ENCODE measurements at places on chromosomes 12 and 14.
A peak's percentile ranks its signal among the peaks of the same experiment; 100 is the strongest.

DNA sequence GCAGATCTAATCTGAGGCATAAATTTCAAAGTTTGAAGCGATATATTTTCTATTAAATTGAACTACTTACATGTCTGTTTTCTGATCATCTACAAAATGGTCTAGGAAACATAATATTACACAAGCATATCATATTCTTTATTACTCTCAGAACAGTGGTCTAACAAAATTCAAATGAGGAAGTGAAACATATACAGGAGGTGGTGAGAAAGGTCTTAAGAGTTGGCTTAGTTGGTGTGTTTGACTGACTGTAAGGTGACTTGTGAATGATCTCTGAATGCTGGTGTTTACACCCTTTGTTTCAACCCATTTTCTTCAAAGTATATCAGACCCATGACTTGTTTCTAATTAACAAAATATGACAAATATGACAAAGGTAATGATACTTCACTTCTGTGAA lies 1156.8 kb downstream of the SLC16A7 start:
- DNase-seq = no peak

DNA sequence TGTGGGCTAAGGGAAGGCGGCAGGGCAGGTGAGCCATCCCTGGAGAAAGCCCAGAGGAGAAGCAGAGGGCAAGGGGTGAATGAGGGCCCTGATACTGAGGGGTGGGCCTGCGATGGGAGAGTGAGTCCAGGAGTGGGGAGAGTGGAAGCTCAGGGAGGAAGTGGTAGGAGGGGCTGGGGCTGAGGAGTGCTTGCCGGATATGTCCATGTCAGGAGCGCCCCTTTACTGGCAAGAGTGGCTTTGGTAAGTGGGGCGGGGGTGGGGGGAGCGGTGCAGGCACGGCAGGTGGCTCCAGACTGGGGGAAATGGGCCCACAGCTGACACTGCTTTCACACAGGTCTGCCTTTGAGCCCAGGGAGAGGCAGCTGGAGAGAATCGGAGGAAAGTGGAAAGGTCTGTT lies 86.4 kb upstream of the GPR68 start:
- no peak for DNase-seq

DNA sequence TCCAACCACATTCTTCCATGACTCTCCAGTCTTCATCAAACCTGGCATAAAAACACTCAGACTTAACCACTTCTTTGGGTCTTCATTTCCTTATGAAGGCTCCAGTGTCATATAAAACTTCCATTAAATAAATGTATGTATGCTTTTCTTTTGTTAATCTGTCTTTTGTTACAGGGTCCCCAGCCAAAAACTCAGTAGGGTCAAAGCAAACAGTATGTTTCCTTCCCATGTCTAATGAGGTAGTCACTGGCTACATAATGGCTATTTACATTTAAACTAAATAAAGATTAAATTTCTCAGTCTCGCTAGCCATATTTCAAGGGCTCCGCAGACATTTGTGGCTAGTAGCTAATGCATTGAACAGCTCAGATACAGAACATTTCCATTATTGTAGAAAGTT lies 40.1 kb upstream of the STAB2 start:
- no peak for DNase-seq

DNA sequence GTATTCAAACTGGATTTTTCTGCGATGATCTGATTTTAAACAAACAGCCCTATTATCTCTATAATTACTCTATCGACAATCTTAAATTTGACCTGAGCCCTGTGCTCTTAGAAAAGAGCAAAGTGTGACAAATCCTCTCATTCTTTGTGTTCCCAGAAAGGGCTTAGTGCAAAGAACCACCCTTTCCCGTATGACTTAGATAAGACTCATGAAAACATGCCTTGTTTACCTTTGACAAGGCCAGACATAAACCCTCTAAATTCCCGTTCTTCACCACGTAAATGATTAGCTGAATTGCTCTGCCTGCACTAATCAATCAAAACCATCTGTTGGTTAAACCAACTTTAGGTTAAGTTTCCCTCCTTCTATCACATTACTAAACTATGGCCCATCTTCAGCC lies 285.7 kb upstream of the SEL1L start:
- no peak for DNase-seq

DNA sequence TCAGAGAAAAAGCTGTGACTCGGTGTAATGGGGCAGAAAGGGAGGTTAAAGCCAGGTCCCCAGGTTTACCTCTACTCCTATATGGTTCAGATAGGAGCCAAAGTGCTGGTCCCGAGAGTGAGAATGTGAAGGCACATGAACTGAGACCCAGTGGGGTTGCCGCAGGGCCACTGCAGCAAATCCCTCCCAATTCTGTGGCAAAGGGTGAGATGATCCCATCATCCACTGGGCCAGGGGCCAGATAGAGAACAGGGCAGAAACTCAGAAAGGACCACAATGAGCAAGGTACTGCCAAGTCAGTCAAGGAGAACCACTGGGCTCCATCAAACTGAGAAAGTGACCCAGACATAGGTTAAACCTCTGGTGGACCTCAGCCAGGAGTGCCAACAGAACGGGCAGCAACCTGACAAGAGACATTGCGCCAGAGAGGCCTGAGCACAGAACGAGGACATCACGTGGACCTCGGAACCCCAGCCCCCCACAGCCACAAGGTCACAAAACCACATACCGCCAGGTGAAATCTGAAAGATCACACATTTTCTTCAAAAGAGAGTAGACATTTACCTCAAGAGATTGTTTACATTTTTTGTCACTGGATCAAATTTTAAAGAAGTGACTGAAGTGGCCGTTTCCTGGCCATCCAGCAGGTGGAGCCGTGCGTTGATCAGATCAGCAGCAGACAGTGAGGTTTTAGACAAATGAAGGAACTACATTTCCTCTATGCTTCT lies 20.5 kb upstream of the ITPR2 start:
- peak; percentile 79 for DNase-seq

GRCh38 chr12:123721245-123721644 lies 9.1 kb downstream of the ATP6V0A2 start:
- no peak for DNase-seq

DNA sequence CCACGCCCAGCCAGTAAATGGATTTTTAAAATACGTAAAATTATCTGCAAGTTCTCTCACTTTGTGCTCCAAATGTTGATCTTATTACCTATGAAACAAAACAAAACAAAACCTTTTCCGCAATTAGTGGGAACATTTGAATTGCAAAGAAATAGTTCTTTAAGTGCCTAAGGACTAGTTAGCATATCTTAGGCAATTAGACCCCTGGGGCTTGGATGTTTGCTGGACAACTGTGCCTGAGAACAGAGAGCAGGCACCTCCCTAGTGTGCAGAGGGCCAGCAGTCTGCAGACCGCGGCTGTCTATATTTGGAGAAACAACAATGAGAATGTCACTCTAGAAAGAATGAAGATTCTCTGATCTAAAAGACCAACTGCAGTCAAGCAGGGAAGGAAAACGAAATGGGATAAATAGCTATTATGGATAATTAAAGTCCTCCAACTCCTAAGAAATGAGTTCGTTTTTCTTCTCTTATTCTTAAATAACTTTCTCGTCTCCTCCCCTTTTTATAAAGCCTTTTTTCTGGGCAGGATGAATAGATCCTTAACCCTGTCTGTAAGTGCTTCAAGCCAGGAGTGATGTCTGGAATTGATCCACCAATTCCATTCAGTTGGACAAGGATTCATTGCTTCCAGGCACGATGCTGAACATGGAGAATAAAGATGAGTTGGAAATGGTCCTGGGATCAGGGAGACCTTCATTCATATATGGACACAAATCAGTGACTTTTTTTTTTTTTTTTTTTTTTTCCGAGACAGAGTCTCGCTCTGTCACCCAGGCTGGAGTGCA lies 16.2 kb downstream of the SLC17A8 start:
- no peak for DNase-seq

- no peak for DNase-seq
Observed at GRCh38 chr12:44915958-44916357, 39.8 kb upstream of the NELL2 start.

DNA sequence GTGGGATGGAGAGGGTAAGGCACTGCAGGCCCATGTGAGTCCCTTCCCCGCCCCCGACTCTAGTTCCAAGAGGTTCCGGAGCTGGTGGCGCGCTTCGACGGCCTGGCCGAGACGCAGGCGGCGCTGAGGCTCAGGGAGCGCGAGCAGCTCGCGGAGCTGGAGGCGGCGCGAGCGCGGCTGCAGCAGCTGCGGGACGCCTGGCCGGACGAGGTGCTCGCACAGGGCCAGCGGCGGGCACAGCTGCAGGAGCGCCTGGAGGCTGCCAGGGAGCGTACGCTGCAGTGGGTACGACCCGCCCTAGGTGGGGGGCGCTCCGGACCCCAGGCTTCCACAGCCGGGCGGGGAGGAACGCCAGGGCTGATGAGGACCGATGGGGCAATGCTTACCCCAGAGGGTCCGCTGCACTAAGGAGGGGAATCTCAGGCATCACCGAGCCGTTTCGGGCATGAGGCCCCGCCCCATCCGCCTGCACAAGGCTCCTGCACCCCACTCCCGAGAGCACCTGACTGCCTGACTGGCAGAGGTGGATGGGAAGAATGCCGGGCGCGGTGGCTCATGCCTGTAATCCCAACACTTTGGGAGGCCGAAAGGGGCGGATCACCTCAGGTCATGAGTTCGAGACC lies 4.9 kb downstream of the CFAP73 start:
- DNase-seq = peak; percentile 51

- no peak for DNase-seq
Observed at GRCh38 chr14:68284333-68284732, 464.8 kb downstream of the RAD51B start.

- peak; percentile 47 for DNase-seq
Observed at GRCh38 chr12:43277651-43278540, 274.1 kb downstream of the ADAMTS20 start.

GRCh38 chr14:71142375-71143038 lies 235.2 kb downstream of the PCNX1 start:
- peak; percentile 43 for DNase-seq

DNA sequence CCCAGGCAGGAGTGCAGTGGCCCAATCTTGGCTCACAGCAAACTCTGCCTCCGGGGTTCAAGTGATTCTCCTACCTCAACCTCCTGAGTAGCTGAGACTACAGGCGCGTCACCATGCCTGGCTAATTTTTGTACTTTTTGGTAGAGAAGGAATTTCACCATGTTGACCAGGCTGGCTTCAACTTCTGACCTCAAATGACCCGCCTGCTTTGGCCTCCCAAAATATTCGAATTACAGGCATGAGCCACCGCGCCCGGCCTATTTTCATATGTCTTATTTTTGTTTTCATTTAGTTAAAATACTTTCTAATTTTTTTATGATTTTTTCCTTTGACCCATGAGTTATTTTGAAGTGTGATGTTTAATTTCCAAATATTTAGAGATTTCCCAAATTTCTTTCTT lies 143.6 kb upstream of the VRK1 start:
- no peak for DNase-seq

DNA sequence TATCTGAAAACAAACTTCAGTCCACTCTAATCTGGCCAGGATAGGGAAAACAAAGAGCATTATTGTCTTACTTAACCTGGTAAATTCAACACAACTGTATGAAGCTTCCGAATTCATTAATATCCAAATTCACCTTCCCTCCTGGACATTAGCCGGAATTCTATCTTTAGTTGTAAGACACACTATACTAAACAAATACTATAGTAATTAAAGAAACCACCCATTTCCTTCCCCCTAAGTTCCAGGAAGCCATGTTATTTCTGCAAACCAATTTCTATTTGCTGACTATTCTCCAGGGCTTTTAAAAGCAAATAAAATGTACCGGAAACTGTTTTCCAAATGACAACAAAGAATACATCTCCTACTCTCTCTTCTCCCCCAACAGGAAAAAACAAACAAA lies 122.7 kb upstream of the MDM1 start:
- DNase-seq = no peak

DNA sequence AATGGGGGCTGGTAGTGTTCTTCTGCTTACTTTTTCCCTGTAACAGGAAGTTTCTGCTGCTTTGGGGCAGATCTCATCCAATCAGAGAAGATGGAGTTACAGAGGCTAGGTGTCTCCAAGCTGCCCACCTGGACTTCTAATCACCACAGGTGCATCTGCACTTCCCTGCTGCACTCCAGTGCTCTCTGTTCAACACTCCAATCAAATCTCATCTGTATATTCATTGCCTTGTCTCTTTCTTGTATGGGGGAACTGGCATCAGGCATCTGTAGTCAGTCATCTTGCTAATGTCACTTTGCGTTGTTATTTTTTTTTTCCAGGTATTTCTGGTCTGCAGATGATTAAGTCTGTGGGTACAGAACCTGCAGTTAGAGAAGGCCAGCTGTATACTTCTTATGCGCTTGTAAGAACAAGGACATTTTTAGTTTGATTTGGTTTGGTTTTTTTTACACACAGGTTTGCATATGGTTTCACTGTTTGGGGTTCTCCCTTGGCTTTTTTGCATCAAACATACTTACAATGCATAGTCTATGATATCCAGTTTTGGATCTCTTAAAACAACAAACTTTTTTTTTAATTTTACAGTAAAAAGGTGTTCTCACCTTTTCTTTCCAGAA lies 116.0 kb downstream of the METTL25 start:
- no peak for DNase-seq

GRCh38 chr12:75482646-75483045 lies 2.1 kb downstream of the GLIPR1 start:
- peak; percentile 66 for DNase-seq

GRCh38 chr12:2959192-2959504 lies at the start of gene TEAD4:
TEAD4 (plus strand) TSS chr12:2959397.
- DNase-seq = peak; percentile 13

DNA sequence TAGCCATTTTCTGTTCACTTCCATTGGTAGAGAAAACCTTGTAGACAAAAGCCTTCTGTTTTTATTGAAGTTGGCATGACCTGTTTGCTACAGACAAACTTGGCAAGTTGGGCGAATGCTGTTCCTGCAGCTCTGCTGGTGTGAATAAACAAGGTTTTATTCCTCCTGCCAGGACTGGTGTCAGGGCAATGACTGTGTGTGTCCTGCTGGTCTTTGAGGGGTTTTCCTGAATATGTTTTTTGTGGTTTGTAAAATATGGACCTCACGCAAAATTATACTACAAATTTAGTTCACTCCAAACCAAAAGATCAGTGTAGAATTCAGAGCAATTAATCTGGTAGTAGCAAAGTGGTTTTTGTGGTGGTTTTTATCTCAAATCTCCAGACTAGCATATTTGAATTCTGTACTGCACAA lies 140.8 kb downstream of the ERC1 start:
- no peak for DNase-seq

- DNase-seq = no peak
Observed at GRCh38 chr14:22885975-22886374, 3.0 kb downstream of the REM2 start.

GRCh38 chr12:78871566-78871965 lies 7.0 kb downstream of the SYT1 start:
- DNase-seq = no peak

DNA sequence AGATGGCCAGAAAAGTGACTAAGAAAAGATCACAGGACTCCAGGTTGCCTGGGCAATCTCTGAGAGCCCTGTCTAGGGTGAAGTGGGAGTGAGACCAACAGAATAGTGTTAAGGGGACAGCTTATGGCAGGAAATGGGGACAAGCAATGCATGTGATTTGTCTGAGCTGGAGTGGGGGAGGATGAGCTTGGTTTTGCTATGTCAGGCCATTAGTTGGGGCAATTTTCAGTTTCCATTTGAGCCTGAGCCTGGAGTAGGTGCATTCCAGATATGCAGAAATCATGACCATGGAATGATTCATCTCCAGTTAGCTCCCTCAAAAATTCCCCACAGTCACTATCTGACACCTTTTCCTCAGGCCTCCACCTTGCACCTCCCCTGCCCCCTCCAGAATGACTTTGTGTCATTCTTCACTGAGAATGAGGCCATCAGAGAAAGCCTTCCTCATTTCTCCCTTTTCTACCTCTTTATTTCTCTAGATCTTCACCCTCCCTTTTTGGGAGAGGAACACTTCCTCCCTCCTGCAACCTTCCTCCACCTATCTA lies 150.9 kb upstream of the PLEKHG7 start:
- no peak for DNase-seq
